ENCODE measurements at places on chromosomes 2 and 18.

DNA sequence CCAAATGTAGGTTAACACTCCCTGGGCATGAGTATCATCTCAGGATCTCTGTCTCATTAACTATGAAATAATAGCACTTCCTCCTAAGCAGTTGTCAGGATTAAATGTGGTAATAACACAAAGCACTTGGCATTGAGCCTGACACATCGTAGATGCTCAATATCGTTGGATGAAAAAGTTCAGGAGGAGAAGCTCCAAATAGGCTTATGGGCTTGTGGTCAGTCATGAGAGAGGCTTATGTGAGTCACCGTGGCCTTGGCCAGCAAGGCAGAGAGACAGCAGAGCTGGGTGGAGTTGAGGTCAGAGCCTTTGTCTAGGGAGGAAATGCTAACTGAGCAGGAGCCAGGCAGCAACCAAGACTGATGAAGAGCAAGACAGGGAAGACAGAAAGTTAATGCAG, 68.3 kb upstream of the PPM1B start:
- no peak for DNase-seq

GRCh38 chr2:216490061-216490460, 8.6 kb upstream of the RPL37A start:
- DNase-seq = no peak

DNA sequence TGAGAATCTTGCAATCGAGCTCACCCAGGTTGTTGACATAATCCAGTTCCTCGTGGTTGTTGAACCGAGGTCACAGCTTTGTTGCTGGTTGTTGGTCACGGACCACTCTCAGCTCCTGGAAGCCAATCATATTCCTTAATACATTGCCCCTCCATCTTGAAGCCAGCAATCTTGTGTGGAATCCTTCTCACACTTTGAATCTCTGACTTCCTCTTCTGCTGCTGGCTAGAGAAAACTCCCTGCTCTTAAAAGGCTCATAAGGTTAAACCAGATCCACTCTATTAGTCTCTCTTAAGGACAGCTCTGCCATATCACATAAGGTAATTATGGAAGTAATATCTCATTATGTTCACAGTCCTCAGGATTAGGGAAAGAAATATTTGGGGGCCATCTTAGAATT, 41.1 kb downstream of the SP140 start:
- DNase-seq = no peak

- no peak for DNase-seq
These were observed 493.8 kb downstream of the NRXN1 start for GRCh38 chr2:50538147-50538546.

- no peak for DNase-seq
These were observed 442.3 kb downstream of the GRB14 start for GRCh38 chr2:164178835-164179465.

DNA sequence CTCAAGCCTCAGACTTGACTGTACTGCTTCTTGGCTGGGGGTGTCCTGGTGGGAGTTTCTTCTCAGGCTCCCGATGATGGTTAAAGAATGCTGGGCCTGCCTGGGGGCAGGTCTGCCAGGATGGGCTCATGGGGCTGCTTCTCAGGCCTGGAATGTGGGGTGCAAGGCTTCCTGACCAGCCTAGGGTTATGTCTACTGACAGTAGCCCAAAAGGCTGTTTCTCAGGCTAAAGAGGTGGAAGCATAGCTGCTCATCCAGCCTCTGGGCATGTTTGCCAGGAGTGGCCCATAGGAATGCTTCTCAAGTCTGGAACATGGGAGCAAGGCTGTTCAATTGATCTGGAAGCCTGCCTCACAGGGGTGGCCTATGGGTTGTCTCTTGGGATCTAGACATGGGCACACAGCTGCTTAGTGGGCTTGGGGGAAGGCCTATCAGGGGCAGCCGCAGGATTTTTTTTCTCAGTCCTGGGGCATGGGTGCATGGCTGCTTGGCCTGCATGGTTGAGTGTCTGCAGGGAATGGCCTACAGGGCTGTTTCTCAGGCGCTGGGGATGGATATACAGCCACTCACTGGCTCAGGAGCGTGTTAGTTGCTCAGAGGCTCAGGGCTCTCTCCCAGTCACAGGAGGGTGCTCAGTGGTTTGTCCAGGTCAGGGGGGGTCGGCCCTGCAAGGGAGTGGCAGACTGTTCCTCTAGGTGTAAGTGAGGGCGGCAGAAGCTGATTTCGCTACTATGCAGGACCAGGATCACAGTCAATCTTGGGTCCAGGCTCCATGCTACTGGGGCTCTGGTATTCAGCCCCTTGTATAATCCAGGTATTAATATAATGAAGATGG, 617.3 kb upstream of the REG3G start:
- DNase-seq = no peak

DNA sequence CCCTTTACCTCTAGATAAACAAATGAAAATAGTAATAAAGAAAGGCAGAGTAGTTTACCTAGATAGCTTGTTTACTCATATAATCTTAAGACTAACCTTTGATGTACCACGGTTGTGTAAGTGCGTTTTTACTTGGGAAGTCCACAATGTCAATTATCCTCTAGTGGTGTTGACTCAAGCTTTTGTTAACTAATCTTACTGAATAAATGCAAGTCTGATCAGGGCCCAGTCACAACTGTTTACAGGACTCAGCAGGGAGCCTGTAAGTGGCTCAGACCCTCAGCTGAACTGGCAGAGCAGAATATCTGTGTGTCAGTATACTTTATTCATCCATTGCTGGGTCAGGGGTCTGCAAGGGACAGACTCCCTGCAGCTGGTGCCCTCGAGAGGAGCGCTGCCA, 98.1 kb upstream of the ACAA2 start:
- DNase-seq = no peak

DNA sequence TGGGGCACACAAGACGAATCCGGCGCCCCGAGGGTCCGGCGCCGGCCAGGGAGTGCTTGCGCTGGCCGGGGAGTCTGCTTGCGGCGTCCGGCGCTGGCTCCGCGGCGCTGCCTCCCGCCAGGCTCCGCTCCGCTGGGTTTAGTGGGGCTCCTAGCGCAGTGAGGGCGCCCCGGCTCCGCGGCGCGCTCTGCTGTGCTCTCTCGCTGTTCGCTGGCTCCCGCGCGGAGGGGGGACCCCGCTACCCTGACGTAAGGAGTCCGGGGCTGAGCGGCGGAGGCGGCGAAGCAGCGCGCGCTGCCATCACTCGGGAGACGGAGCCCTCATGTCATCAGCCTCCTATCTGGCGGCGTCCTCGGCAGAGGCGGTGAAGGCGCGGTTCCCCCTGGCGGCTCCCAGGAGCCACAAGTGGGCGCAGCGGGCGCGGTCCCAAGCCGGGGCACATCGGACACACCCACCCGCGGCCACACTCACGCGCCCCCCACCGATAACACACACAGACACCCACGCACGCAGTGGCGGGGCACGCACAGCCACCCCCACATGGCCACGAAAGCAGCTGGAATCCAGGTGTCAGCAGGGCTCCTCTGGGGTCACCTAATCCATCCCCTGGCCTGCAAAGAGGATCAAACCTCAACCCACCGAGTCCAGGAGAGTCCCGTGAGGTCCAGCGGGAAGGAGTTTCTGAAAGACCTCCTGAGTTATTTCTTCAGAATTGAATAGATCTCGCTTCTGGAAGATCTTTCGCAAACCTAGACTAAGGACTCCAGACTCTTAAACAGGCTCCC, at the start of gene C1QL2:
C1QL2 (minus strand) TSS at position 189 of the 785 bp plus-strand sequence. CDS start 482 bp downstream, outside the sequence.
- DNase-seq = peak; percentile 78

- no peak for DNase-seq
These were observed 89.9 kb downstream of the GLI2 start for GRCh38 chr2:120825370-120826259.

All from NCI-H1930 (cell line).